ENCODE measurements at places on chromosomes 12 and 14. TPM values are rescaled to one million over a fixed set of nuclear protein-coding genes. Genes with fewer than 3 reads are reported as not detected.

DNA sequence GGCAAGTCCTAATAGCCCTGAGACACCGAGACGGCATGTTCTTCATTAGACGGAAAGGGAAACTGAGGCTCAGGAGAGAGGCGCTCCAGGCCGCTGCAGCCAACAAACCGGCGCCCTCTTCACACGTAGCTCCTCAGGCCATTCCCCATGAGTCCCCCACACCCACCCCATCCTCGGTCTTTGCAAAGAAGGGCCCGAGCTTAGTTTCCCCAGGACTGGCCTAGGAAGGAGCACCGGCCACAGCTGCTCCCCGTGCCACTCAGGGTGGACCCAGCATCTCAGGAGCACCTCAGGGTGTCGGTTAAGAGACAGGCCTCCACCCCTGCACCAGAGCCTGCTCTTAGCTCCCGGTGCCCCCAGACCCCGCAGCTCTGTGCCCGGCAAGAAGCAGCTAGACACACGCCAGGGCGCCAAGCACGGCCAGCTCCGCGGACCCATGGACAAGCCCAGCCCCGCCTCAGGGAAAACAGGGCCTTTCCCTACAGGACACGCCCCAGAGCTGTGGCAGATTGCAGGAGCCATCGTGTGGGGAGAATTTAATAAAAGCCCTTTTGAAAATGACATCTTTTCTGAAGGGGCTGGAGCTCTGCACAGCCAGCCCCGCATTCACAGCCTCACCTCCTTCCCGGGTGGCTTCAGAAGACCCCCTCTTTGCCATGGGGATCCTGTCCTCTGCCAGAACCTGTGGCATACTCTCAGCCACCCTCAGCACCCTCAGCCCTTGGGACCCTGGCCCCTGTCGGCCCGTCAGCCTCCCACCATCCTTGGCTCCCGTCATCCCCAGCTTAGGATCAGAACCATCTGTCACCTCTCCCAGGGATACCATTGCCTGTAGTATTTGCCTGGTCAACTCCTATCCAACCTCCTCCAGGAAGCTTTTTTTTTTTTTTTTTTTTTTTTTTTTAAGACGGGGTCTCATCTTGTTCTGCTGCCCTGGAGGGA lies 59.7 kb downstream of the LGMN start:
- DNase-seq: no peak

DNA sequence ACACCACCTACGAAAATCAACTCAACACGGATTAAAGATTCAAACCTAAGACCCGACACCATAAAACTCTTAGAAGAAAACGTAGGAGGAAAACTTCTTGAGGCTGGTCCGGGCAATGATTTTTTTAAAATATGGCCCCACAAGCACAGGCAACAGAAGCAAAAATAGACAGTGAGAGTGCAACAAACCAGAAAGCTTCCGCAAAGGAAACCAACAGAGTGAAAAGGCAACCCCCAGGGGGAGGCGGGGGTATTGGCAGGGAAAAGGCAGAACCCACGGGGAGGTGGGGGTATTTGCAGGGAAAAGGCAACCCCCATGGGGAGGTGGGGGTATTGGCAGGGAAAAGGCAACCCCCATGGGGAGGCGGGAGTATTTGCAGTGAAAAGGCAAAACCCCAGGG lies 20.5 kb upstream of the FBRSL1 start:
- DNase-seq: no peak

DNA sequence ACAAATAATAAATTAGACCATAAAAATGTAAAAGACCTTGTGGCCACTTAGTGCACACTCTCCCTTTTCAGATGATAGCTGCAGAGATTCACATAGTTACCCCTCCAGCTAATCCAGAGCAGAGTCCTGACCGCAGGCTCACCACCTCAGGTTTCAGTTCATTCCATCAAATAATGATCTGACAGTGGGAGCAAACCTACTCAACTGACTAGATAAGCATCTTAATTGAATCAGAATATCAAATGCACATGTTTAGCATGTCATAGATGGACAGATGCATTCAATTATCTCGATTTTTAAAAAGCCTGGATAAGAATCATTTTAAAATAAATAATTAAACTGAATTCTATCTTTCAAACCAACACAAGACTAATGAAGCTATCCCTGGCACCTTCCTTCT lies 242.3 kb upstream of the PDZRN4 start:
- DNase-seq: no peak

DNA sequence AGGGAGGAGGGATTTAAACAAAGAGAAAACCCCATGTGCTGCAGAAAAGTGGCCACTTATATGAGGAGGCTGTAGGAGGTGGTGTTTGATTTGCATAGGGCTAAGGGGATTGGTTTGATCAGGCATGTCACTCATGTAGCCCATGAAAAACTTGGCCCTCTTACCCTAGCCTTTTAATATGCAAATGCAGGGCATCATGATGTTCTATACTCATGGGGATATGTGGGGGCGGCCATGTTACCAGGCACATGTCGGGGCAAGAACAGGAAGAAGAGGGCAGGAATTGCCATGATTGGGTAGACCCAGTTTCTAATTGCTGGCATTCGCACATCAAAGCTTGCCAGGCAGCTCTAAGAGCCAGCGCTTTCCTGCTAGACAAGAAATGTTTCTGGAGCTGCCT lies 28.8 kb downstream of the KLRK1 start:
- DNase-seq: no peak

DNA sequence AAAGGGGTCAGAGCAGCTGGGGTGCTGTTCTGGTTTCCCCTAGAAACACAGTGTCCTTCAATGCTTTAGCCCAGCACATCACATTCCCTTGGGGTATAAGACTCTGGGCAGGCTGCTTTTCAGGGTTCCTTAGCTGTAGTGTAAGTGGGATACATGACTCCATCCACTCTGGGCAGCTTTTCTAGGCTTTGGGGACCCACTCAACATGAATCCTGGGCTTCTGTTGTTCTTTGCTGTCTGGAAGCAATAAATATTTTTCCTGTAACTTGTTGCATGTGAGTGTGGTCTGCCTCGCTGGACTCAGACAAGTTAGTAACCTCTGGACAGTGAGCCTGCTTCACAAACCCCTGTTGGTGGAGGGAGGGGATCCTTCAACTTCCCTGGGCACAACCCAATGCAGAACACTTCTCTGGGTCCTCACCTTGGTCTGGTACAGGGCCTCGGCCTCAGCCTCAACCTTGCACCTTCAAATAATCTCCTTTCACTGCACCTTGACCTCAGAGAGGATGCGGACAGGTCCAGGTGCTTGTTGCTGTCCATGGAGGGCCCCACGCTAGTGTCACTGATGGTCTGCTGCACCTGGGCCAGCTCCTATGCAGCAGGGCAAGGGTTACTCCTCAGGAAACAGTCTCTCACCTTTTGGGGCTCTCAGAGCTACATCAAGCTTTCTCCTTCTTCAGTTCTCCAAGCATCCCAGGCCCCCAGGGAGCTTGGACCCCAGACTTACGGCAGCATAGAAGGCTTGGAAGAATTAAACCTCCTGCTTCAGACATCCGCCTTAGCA lies 13.5 kb upstream of the KRT73 start:
- no peak for DNase-seq

DNA sequence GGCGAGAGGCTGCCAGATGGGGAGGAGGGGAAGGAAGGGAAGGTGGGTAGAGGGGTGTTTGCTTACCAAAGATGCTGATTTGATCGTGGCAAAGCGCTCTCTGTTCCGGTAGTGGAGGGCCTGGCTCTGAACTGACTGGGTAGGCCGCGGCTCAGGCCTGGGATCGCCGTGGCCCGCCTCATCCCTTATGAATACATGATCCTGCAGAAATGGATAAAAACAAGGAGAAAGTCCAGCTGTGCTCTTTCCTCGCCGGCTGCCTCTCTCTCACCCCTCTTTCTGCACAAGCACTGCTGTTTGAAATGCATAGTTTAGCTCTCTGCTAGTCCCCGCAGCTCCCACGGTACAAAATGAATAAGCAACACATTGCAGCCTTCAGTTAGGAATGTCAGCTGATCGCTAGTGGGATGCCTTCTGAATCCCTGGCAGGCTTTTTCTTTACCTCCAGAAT lies 53.8 kb downstream of the PEBP1 start:
- DNase-seq: peak; percentile 48

Gene CCDC196
- total RNA-seq: not detected

Gene MGAT4C
- total RNA-seq: 1.4 TPM

All from mesothelial cell of epicardium (in vitro differentiated cells).